ENCODE measurements at places on chromosomes 2 and 18.

DNA sequence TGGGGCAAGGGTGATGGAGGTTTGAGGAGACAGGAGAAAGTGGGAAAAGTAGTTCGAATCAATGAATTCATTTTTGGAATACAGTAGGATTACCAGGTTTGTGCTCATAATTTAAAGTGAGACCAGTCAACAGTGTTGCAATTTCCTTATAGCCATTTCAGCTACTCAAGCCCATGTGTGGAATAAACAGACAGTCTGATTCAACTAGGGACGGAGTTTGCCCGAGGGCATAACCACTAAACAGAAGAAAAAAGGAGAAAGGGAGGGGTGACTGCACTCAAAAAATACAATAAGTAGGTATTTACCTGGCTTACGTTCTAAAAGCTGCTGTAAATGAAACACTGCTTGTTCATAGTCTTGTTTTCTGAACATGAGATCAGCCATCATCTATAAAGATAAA is 55.2 kb downstream of the TTC21B start:
- ATAC-seq: no peak

DNA sequence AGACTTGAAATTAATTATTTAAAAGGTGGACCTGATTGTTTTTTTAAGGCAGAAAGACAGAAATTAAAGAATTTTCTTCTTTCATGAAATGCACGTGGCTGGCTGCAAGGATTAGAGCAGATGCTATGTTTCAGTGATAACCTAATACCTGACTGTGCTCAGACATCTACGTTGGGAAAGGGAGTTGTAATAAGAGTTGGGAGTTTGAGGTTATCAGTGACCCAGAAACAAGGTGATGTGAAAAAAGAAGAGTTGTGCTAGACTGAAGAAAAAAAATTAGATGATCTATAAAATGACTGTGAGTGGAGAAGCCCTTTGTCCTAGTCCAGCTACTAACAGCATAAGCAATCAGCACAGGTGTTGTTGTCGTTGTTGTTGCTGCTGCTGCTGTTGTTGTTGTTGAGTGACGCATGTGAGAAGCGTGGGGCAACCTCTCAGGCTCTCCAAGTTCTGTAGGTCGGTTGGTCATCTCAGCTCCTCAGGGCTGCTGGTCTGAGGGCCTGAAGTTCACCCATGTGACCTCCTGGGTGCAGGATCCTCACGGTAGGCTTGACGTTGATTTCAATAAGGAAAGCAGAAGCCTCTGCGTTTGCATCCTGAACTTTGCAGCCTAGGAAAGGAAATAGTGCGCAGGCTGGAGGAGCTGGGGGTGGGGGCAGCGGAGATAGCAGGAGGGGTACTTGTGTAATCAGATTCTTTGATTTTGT is 7.6 kb downstream of the POU3F3 start:
- no peak for ATAC-seq

DNA sequence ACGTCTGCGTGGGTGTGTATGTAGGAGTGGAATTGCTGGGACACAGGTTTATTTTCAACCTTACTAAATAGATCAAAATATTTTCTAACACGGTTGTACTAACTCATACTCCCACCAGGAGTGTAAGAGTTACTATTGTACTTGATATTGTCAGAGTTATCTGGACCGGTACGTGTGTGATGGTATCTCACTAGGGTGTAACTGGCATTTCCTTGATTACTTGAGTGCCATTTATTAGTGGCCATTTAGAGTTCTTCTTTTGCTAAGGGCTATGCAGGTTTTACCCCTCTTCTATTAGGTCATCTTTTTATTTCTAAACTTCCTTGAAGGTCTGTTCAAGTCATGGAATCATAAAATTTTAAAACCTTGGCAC is 33.5 kb downstream of the CENPO start:
- ATAC-seq: no peak

- ATAC-seq: no peak
These were observed 64.4 kb downstream of the INPP5D start for GRCh38 chr2:233124421-233125080.

DNA sequence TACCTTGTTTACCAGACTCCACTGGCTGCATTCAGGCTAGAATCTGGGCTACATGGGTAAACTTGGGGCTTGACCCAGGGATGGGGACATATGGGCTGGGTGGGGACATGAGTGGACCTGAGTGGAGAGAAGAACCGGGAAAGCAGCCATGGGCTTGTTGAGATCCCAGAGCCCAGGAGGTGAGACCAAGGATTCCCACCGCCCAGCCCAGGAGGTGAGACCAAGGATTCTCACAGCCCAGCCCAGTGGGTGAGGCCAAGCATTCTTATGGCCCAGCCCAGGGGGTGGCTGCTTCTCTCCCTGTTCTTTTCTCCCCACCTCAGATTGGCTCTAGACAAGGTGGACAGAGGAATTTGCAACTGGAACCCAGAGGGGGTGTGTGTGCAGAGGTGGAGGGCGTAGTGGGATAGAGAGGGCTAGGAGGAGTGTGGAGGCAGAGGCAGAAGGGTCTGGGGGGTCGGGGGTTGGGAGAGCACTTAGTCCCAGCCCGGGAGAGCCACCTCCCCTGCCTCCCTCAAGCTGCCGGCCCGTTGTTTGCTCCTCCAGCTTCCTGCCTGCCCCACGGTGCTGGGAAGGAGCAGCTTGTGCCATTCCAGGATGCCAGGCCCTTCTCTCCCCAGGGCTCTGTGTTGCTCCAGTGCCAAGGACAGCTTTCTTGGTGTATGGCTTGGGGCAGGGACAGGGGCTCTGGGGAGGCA is 25.6 kb downstream of the GLI2 start:
- no peak for ATAC-seq

DNA sequence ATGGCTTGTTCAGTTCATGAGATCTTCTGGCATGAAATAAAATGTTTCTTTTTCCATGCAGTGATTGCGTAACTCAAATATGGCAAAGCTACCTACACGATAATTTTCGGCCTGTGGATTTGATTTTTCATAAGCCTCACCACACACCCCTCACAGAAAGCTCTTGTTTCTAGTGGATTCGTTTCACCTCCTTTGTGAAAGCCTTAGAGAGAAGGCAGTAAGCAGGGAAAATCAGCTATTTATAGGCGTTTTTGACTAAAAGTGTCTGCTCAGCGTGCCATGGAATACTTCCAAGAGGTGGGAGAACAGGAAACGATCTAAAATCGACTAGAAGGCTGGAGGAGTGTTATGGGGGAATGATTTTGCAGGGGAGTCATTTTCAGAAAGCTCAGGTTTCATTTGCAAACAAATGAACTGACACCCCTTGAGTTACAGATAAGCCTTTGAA is 417.9 kb downstream of the TGIF1 start:
- ATAC-seq: no peak

GRCh38 chr2:13536941-13537340 is 820.2 kb downstream of the TRIB2 start:
- no peak for ATAC-seq

- no peak for ATAC-seq
These were observed 1.8 kb downstream of the IGFBP5 start for GRCh38 chr2:216693414-216694080.

DNA sequence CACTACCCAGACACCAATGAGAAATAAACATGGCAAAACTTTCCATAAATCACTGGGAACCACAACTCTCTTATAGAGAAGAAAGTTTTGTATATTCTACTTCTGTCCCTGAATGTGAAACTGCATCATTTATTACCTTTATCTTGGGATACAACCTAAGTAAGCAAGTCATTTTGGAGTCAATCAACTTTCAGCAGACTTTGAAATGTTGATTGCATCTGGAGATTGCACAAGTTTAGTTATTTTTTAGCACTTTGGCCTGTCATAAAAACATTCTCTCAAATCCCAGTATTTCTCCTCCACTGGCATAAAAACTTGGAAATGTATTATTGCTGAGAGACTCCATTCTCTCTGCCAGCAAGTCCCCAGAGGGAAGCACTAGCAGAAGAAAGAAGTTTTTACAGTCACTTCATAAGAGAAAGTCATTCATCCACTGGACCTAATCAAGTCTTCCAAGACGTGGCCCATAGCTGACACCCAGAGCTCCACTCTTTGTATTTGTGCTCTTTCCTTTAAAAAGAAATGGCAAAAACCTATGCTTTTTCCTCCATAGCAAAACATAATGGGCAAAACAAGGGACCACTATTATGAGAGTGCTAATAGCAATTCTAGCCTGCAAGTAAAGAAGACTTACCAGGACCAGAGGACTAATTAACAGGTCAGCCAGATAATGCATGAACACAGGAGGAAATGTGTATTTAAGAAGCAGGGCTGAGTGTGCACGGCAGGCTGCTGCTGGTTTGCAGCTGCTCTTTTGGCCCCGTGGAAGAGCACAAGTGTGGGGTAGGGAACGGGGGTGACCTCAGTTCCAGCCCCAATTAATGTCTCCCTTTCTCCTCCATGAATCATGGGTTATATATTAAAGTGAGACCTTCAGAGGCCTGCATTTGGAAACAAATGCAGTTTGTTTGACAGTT is 171.5 kb downstream of the INO80D start:
- ATAC-seq: no peak

DNA sequence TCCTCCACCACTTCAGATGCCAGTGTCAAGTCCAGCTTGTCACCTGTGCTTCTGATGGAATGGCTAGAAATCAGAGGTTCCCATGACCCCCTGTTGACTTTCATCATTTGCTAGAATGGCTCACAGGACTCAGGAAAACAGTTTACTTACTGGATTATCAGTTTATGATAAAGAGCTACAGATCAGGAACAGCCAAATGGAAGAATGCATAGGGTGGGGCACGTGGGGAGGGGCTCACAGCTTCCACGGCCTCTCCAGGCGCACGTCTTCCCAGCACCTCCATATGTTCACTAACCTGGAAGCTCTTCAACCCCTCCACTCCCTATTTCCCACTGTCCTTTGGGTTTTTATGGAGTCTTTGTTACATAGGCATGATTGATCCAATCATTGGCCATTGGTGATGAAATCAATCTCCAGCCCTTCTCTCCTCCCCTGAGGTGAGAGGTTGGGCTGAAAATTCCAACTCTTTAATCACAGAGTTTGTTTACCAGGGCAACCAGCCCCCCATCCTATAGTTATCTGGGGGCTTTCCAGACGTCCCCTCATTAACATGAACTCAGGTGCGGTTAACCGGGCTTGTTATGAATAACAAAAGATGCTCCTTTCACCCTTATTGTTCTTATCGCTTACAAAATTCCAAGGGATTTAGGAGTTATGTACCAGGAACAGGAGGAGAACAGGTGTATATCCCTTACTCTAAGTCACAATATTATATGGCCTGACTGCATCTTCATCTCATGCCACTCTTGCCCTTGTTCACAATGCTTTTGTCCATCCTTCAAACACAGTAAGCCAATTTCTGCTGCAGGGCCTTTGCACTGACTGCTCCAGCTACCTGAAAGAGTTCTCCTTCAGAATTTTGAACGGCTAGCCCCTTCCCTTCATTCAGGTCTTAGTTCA is 35.2 kb downstream of the ANXA4 start:
- no peak for ATAC-seq

DNA sequence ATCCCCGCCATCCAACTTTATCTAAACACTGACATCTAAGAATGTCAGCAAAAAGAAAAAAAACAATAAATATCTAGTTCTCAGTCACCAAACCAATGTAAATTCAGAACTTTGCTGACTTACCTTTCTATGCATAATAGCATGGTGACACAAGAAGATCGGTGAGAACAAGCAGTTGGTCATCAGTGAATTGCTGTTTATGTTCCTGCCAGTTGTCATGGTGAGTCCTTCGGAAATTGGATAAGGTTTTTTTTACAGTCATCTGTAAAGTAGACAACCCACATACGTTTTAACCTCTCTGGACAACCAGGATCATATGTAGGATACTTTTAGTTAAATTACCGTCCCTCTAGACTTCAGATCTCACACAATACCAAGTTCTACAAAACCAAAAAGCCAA is 6.2 kb upstream of the GPR75 start:
- no peak for ATAC-seq

DNA sequence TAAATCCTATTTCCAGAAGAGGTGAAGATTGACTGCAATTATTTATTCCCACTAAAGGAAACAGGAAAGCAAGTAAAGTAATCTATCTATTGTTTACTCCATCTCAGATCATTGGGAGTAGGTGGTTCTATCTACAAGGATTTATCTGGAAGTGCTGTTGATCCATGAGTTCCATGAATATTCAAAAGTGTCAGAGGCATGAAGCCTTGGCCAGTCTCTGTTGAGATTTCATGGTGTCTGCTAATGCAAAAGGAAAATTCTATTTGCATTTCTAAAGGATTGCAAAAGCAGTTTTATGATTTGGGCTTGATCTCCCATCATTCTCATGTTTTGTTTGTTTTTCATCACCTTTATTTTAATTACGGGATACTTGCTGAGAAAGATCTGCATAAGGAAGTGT is 102.4 kb upstream of the ST6GAL2 start:
- ATAC-seq: no peak

DNA sequence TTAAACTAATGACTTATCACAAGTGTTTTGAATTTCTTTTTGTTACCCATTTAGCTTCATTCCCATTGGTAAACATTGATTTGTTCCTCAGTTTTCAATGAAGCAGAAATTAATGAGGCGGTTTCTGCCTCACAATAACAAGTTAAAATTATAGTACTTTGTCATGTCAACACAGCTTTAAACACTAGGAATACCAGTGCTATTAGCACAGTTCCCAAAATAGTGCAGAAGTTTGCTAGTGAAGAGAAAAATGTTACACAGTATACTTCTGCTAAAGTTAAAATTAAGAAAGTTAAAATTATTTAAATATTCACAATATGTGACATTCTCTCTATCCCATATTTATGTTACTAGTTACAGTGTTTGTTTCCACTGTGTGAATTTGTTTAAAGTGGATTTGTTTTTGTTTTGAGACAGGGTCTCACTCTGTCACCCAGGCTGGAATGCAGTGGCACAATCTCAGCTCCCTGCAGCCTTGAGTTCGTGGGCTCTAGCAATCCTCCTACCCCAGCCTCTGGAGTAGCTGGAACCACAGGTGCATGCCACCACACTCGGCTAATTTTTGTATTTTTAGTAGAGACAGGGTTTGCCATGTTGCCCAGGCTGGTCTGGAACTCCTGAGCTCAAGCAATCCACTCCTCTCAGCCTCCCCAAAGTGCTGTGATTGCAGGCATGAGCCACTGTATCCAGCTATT is 3.8 kb upstream of the CHN1 start:
- ATAC-seq: no peak

- ATAC-seq: no peak
These were observed 607 bp upstream of the UBE2F start for GRCh38 chr2:237966250-237966564.

- no peak for ATAC-seq
These were observed 4.5 kb downstream of the HES6 start for GRCh38 chr2:238235331-238235732.

DNA sequence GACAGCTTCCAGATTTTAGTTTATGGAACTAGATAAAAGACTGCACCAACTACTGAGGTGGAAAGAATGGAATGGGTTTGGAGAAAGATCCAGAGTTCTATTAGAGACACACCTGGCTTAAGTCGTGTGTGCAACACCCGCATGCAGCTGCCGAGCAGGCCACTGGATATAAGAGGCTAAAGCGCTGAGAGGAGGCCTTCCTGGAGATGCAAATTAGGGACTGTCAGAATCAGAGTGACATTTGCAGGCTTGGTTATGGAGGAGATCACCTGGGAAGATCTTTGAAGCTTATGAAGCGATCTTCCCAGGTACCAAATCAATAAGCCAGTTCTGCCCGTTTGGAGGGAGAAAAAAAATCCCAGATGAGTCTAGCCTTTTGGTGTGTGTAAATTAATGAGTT is 30.4 kb upstream of the KLHL29 start:
- no peak for ATAC-seq

- ATAC-seq: no peak
These were observed 33.9 kb upstream of the GALNT3 start for GRCh38 chr2:165827921-165828276.

Measured in gastroesophageal sphincter (tissue), 4 donors.